Hematopoietic multipotent progenitor cell treated with erythropoietin and hydrocortisone succinate and interleukin-3 and kit ligand, for 15 days (in vitro differentiated cells): ENCODE measurements at places on chromosomes 7 and 10.
A peak's percentile ranks its signal among the peaks of the same experiment; 100 is the strongest.

DNA sequence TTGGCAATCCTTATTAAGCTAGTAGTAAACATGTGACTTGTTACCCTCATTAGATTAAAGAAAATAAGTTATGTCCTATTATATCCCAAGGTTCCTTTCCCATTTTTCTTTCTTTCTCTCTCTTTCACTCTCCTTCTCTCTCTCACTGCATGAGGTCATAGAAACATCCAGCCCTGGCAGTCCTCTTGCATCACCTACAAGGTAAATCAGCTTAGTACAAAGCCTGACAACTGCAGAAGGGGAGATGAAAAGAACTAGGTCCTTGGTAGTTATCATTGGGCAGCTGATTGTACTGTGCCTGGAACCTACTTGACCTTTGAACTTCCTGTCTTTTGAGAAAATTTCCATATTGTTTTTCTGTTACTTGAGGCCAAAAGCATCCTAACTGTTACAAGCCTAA lies 307.9 kb upstream of the SP8 start:
- DNase-seq = no peak

GRCh38 chr7:90816511-90817142 lies 220.5 kb downstream of the CDK14 start:
- DNase-seq = no peak

DNA sequence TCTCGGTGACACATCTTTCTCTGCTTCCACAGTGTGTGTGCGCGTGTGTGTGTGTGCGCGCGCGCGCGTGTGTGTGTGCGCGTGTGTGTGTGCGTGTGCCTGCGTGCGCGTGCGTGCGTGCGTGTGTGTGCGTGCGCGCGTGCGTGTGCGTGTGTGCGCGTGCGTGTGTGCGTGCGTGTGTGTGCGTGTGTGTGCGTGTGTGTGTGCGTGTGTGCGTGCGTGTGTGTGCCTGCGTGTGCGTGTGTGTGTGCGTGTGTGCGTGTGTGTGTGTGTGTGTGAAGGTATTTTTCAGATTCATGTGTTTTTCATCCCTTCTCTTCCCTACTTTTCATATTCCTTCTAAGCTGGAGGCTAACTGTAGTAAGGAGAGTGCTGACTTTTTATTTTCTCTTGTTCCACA lies 148.4 kb downstream of the CREB5 start:
- no peak for DNase-seq

DNA sequence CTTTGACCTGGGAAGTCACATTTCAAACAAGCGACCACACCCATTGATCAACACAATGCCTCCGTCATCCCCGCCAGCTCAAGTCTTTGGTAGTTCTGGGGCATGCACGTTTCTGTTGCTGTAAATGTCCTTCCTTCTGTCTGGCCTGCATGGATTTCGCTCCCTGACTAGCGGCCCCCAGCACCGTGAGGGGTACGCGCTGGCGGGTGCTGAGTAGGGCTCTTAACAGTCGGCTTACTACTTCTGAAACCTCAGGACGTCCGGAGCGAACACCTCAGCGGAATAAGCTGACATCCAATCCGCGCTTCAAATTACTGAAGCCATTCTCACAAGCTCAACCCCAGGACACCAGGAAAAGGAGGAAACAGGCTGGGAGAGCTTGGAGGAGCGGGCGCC lies 505 bp downstream of the NUDCD3 start:
- DNase-seq = peak; percentile 42

- DNase-seq = no peak
These were observed 99.4 kb upstream of the PODXL start for GRCh38 chr7:131655866-131656265.

- DNase-seq = no peak
These were observed 26.1 kb downstream of the ABCB1 start for GRCh38 chr7:87574630-87575029.

DNA sequence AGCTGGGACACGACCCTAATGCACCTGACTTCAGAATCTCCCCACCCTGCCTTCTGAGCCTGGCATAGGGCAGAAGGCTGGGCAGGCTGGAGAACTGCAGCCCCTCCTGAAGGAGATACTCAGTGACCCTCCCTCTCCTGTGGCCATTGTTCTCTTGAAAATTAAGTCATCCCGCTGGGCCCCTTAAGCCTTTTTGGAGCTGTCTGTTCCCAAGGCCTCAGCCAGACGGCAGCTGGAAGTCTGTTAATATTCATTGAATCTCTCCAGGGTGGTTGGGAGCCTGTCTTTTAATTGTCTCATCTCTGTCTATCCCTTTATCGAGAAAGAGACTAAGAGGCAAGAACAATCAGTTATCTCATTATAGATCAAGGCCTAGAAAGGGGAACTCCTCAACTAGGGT lies 118.1 kb upstream of the PCBD1 start:
- no peak for DNase-seq

DNA sequence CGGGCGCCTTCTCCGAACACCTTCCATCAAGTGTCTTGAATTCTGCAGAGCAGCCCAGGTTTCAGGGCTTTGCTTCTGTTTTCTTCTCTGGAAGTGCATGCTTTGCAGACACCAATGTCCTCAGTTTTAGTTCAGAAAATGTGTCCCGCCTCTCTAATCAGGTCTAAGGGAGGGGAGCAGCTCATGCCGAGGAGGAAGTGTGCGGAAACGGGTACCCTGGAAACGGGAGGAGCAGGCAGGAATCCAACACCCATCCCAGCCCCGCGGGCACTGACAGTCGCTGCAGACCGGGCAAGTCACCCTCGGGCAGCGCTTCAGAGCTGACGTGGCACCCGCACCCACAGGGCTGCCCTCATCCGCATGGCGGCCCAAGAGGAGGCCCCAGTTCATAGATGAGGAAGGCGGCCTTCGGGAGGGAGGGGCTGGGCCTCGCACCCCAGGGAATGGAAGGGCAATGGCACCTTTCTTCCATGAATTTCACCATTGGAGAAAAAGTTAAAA lies 338.7 kb downstream of the DNAJB6 start:
- DNase-seq = no peak

DNA sequence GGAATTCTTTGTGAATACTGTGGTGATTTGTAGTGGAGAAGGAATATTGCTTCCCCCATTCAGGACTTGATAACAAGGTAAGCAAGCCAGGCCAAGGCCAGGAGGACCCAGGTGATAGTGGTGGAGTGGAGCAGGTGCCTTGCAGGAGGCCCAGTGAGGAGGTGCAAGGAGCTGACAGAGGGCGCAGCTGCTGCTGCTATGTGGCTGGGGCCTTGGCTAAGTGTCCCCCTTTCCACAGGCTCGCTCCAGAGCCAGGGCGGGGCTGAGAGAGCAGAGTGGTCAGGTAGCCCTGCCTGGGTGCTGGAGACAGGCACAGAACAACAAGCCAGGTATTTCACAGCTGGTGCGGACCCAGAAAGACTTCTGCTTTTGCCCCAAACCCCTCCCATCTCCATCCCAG lies 162.9 kb downstream of the EGFR start:
- DNase-seq = no peak

GRCh38 chr7:50214771-50215170 lies 89.7 kb upstream of the IKZF1 start:
- no peak for DNase-seq
